ENCODE measurements at places on chromosomes 5 and 9.
A peak's percentile ranks its signal among the peaks of the same experiment; 100 is the strongest.

- no peak for DNase-seq
Measured at GRCh38 chr5:172311605-172312004, 28.0 kb upstream of the UBTD2 start.

DNA sequence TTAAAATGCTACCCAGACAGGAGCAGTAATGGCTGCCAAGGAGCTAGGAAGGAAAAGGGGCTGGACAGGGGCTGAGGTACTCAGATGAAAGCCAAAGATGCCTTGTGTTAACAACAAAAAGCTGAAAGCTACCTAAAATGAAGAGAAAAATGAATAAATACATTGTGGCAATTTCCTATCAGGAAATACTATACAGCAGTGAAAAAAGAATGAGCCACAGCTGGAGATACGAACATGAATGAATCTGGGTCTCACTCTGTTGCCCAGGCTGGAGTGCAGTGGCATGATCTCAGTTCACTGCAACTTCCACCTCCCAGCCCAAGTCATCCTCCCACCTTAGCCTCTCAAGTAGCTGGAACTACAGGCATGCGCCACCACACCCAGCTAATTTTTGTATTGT, 6.3 kb downstream of the TNIP1 start:
- no peak for DNase-seq

GRCh38 chr5:135916638-135917263, 21.1 kb upstream of the IL9 start:
- DNase-seq: no peak

GRCh38 chr5:81068635-81069034, 108.5 kb downstream of the RASGRF2 start:
- DNase-seq: no peak

GRCh38 chr5:176424181-176424580, 7.8 kb upstream of the CLTB start:
- DNase-seq: no peak

GRCh38 chr9:84266087-84266561, 74.4 kb downstream of the SLC28A3 start:
- no peak for DNase-seq

DNA sequence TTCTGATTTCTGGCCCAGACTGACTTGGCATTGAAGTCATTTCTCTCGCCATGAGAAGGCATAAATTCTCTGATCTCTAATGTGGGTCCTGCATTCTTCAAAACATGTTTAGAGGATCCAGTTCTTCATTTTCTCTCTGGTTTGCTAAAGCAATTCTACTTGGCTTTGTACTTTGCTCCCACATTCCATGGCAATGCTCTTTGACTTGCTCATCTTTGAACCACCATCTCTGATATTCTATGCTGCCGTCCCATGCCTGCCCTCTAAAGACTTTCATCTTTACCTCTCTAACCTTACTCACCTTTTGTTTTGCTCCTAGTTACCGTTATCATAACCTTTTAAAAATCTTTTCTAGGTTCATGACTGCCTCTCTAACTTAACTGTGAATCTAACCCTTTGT, 366.9 kb downstream of the KIF4B start:
- DNase-seq: no peak

GRCh38 chr9:117763314-117763713, 59.1 kb downstream of the TLR4 start:
- DNase-seq: no peak

DNA sequence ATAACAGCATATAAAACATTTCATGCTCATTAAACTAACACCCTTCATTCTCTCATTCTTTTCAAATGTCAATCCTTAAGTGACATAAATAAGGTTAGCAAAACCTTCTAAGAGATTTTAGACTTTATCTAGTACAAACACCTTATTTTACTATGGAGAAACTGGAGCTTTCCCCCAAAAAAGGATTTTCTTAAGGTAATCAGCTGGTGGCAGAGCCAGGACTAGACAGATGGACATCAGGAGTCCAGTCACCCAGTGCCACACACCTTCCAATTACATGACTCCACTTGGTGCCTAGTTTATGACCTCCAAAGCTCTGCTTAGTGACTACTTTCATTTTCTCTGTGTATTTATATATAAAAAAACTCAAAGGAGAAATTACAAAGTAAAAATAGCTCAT, 70.2 kb downstream of the HTR4 start:
- no peak for DNase-seq

DNA sequence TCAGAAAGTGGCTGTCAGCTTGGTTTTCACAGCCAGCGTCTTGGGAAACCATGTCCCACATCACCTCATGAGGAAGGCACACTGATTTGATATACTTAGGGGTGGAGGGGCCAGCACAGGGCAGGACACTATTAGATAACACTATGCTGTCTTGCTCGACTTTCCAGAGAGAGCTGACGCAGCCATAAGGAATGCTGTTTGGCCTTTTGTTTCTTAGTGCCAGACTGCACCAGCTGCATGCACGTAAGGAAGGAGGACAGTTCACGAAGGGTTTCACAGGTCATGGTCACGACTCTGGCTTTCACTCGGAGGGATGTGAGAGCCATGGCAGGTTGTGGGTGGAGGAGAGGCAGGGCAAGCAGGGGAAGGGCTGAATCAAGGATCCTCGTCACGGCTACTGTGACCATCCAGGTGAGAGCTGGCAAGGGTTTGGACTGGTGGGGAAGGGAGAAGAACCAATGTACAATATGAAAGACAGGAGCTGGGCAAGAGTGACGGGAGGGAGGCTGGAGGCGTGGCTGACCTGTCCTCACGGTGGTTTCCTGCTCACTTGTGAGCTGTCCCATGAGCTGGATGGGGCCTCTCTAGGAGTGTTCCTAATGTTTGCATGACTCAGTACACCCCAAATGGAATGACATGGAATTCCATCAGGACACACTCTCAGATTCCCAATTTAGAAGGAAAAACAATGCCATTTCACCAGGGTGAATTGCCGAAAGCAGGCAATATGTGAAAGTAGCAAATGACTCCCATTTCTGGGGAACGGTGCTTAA, 61.7 kb downstream of the OTULIN start:
- no peak for DNase-seq

DNA sequence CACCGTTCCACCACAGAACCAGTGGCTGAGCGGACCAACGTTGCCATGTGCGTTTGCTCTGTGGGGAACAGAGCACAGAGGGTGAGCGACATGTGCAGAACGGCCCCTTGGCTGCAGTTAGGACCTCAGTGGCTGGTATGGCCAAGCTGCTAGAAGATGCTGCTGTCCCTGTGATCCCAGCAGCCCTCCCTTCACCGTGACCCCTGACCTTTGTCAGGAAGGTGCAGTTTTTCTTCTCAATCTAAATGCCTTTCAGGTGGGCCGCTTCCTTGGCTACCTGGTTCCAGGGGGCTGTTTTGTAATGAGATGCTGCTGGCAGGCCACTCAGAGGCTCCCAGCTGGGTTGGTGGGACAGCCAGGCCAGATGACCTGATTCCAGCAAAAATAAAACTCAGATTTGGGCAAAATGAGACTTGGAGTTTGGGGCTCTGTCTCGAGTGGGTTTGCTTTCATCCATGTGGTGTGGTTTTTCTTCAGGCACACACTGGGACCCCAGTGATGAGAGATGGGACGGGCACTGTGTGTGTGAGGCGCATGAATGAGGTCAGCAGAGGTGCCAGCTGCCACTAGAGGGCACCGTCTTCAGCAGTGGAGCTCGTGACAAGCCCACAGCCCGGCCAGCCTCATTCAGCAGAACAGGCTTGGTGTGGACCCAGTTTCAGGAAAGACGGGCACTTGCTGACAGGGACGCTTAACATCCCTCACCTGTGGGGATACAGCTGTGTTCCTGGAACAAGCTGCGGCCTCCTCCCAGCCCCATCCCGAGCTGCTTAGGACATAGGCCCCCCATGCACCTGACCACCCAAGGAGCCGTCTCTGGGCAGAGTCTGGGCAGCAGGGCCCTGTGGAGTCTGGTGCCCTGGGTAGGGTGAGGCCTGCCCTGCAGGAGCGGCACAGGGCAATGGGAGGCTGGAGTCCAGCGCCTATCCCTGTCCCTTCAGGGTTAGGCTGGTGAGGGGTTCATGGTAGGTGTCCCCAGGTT, 4.1 kb downstream of the MRPS2 start:
- peak; percentile 1 for DNase-seq

DNA sequence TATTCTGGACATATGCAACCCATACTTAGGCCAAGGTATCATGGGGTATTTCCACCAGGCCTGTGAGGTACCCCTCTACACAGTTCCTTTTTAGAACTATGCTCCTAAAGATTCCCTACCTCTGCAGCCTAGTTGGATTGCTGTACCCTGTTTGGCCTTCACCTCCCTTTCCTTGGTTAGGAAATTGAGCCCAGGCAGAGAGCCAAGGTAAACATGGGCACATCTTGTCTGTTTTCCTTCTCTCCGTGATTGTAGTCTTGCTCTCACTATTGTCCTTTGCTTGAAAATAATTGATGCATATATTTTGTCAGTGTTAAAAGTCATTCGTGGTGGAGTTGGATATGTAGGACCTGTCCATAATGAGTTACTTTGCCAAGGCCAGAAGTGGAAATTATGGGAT, 26.7 kb downstream of the BDP1 start:
- no peak for DNase-seq

DNA sequence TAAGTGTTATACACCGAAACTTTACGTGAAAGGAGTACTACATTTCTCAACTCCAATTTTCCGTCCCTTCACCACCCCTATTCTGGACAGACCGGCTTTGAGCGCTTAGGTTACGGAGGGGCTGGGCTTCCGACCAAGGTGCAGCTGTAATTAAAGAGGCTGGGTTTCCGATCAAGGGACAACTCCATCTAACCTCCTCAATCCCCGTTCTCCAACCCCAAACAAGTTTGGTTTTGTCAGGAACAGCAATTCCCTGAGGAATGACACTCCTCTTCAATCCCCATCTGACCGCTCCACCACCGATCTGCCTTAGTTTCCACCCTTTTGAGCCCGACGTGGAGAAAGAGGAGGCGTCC, 577 bp downstream of the TUT7 start:
- DNase-seq: no peak

GRCh38 chr5:43802119-43802518, 199.1 kb downstream of the NNT start:
- no peak for DNase-seq

DNA sequence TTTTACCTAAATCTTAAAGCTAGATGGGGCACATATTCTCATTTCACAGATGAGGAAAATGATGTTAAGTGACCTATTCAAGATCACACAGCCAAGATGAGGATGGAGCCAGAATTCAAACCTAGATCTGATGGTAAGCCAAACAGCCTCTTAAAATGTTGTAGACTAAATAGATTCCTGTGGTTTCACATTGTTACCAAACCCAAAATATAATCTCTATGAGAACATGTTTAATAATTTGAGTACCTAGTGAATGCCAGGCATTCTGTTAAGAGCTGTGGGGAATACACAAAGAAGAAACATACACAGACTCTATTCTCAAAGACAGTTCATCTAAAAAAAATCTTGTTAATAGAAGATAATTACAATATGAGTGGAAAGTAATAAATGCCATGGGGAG, 25.2 kb downstream of the HOMER1 start:
- DNase-seq: no peak

DNA sequence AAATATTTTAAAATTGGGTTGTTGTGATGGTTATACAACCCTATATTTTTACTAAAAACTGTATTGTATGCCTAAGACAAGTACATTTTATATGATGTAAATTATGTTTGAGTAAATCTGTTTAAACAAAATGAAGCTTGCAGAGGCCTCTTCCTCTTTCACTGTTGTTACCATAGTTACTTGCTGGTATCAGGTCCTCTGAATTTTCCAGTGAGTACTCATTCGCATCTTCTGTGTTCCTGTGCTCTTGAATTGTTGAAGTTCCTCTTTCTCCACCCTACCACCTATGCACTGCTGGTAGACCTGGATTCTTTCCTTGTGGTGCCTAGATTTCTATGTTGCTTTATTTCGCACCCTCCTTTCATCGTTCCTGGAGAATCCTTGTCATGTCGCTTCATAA, 938.5 kb upstream of the ACO1 start:
- no peak for DNase-seq

- DNase-seq: no peak
Measured at GRCh38 chr5:374631-375335, 53.3 kb downstream of the AHRR start.

DNA sequence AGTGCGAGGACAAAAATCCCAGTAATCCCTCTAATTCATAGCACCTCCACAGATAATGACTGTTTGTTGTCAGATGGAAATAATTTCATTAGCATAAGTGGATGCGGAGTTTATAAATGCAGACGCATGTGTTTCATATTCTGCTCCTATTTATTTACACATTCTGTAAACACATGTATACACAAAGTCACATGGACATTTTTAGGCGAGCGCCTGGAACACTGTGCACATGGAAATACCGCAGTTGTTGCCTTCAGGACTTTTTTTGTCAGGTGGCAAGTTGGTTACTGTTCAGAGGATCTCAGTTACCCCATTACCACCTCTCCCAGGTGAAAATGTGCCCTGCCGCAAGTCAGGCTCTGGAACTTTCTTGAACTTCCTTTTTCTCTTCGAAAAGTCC, 40.3 kb upstream of the FBP1 start:
- DNase-seq: no peak

DNA sequence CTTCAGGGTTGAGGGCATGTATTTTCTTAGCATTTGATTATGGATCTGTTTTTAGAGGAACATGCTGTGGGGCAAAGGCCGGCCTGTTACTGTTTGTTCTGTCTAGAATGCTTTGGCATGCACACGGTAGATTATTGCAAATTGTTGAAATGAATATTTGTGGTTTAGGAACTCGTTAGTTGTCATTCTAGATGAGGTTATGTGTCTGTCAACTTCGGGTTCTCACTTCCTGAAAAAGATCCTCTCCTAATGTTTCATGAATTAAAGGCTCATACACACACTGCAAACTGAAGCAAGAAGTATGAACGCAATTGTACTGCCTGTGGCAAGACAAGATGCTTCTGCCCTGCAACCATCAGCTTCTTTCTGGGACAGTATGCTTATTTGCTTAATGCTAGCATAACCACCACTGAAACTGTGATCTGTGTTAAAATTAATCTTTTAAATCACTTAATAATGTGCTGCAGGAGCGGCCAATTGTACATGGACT, 99.6 kb downstream of the BASP1 start:
- DNase-seq: no peak

GRCh38 chr9:123355761-123356431, at the start of gene CRB2:
TSS of gene CRB2 (plus strand) at chr9:123356197. CDS start at chr9:123356261, 64 bp downstream.
- DNase-seq: no peak

DNA sequence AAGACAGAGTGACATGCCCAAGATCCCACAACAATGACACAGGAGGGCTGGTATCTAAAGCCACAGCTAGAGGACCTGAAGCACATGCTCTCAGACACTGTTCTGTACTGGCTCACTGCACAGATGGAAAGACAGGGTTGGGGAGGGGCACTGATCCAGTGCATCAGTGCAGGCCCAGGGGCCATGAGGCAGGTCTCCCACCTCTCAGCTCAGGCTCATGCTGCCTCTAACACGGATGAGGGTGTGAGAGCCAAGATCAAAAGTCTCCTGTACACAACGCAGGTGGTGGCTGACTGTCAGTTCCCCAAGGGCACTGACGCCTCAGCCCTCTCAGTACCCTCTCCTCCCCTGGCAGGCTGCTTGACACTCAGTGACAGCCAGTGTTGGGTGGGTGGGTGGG, 10.9 kb downstream of the RAPGEF1 start:
- DNase-seq: no peak

DNA sequence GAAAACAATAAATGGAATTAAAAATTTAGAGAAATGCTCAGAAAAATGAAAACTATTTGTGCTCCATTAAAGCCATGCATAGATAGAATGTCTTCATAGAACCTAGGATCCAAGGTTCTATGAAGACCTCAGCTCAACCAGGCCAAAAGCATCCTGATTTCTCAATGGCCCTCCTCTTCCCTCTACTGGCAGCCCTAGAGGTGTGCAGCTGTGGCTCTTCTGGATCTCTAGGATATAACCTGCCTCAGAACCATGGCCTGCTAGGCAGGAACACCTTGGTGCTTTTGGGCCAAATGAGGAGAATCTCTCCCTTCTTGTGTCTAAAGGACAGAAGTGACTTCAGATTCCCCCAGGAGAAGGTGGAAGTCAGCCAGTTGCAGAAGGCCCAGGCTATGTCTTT, 15.1 kb downstream of the IFNA1 start:
- DNase-seq: no peak

All from cerebellar nuclear complex (tissue), 1 donor.